Cerebellar cortex (tissue), 1 donor: ENCODE measurements at places on chromosomes 2 and 18.

DNA sequence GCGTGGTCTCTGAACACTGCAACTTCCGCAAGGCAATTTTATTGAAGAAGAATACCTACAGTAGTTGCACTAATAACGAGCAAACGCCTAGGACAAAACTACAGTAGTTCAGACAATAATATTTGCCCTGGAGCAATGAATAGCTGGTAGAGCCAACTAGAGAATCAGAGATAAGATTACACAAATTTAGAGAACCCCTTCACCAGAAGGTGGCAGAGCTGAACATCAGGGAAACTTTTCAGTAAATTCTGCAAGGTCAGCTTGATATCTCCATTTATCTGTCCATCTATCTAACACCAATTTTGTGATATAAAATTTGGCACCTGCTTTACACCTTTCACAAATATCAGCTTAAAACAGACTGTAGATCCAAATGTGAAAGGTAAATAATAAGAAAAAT, 43.8 kb downstream of the CDH19 start:
- peak; percentile 30 for DNase-seq

DNA sequence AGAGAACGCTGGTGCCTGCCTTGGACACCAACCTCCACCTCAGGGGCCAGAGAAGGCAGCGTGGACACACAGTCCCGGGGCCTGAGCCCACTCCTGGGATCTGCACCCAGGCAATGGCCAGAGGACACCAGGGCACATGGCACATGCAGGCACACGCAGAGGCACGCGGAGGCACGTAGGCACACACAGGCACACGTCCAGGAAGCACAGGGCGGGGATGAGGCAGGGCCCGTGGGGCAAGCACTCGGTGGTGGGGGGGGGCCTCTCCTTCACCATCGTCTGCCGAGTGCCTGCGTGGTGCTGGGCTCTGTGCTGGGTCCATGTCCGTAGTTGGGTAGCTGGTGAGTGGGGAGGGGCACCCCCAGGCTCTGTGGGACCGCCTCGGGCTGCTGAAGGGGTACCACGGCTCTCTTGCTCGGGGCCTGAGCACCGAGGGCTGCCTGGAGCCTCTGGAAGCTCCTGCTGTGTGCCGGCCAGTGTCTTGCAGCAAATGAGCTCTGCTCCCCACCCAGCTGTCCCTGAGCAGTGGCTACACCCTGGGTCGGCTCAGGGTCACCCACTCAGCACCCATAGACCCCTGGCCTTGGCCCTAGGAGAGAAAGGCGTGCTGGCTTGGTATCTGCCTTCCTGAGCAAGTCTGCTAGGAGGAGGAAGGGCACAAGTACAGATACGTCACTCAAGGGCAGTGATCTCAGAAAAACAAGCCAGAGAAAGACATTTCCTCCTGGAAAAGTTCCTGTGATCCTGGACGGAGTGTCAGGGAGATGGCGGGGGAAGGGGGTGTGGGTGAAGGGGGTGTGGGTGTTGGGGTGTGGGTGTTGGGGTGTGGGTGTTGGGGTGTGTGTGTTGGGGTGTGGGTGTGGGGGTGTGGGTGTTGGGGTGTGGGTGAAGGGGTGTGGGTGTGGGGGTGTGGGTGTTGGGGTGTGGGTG, 26.4 kb downstream of the RTP5 start:
- DNase-seq: peak; percentile 73

DNA sequence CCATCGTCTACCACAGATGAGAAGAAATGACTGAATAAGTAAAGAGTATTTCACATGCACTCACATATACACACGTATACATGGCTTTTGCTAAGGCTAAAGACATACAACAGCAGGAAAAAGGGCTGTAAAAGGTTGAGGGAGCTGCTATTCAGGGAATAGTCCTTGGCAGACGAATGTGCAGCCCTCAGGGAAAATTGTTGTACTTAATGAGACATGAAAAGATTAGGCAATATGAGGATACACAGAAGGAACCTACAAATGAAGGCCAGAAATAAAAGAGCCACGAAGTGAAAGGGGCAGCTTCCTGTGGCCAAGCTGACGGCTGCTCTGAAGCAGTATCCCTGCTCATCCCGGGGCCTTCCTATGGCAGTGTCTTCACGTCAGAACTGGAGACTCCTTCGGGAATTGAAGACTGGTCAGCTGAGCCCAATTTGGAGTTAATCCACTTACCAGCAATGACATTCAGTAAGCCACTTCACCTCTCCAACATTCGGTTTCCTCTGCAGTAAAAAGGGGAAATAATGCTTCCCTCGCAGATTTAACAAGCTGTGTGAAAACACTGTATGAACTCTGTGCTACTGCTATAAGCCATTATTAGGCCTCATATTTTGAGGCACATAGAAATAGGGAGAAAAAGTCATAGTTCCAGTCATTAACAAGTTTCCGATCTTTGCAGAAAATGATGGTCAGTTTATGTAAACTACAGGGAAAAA, 221.8 kb downstream of the STK39 start:
- DNase-seq: no peak

DNA sequence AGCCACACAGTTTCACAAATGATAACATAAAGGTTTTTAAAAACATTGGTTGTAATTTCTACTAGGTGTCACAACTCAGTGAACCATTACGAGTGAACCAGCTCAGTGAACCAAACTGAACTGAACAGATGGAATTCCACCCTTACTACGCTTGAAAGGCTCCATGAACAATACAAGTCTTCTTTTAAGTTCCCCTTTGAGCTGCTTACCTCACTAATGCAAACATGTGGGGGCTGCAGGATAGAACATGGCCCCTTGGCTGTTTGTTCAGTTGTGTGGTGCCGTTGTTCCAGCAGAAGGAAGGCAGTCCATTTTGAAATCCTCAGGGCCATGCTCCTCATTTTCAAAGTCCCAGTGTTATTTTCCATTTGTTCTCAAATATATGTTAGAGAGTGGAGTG, 30.7 kb upstream of the KLHL14 start:
- no peak for DNase-seq

DNA sequence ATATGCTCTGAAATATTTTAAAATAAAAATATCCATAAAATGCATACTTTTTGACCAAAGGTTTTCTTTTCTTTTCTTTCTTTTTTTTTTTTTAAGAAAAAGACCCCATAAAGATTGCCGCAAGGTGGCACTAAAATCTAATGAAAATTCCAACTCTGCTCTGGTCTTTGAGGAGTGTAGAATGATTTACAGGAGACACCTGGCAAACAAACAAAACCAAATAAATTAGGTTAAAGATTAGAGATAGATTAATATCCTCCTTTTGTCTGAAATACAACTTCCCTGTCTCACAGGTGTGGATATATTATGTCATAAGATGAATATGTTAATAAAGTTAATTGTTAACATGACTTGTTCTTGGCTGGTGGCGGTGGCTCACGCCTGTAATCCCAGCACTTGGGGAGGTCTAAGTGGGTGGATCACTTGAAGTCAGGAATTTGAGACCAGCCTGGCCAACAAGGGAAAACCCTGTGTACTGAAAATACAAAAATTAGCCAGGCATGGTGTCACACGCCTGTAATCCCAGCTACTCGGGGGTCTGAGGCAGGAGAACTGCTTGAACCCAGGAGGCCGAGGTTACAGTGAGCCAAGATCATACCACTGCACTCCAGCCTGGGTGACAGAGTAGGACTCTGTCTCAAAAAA, 3.5 kb upstream of the RHOB start:
- peak; percentile 81 for DNase-seq

- DNase-seq: no peak
These were observed 27.5 kb downstream of the ARL4C start for GRCh38 chr2:234469251-234469845.
